ENCODE measurements at places on chromosomes 1 and 21.

DNA sequence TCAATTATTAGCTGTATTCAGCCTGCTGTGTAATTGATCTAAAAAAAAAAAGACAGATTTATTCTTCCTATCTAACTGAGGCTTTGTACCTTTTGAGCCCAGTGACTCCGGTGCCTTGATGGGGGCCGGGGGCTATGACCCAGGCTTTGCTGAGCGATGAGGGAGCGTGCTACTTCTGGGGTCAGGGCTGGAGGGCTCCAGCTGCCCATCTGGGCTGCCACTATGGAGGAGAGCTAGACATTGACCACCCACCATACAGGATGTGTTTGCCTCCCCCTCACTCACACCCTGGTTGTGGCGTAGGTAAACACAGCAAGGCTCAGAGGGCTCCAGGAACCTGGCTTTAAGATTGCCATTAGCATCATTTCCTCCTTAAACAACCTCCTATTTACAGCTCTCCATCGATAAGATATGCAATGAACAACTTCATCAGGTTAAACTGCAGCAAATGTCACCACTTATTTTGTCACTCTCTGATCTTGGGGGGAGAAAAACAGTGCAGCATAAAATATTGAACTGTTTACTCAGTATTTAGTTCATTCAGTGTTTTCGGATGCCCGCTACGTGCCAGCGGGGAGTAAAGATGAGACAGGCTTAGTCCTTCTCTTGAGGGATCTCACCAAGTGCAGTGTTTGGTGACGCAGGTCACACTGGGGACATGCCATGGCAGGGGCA, 231.6 kb downstream of the KIF26B start:
- DNase-seq = no peak

DNA sequence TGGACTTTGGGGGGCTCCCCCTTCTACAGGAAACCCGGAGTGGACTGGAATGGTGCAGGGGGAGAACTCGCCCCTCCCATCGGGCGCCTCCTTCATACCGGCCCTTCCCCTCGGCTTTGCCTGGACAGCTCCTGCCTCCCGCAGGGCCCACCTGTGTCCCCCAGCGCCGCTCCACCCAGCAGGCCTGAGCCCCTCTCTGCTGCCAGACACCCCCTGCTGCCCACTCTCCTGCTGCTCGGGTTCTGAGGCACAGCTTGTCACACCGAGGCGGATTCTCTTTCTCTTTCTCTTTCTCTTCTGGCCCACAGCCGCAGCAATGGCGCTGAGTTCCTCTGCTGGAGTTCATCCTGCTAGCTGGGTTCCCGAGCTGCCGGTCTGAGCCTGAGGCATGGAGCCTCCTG, at the start of gene TNFRSF14:
TNFRSF14 (plus strand) TSS at position 95 of the 401 bp plus-strand sequence; CDS start at position 389, 294 bp downstream.
- DNase-seq = no peak

DNA sequence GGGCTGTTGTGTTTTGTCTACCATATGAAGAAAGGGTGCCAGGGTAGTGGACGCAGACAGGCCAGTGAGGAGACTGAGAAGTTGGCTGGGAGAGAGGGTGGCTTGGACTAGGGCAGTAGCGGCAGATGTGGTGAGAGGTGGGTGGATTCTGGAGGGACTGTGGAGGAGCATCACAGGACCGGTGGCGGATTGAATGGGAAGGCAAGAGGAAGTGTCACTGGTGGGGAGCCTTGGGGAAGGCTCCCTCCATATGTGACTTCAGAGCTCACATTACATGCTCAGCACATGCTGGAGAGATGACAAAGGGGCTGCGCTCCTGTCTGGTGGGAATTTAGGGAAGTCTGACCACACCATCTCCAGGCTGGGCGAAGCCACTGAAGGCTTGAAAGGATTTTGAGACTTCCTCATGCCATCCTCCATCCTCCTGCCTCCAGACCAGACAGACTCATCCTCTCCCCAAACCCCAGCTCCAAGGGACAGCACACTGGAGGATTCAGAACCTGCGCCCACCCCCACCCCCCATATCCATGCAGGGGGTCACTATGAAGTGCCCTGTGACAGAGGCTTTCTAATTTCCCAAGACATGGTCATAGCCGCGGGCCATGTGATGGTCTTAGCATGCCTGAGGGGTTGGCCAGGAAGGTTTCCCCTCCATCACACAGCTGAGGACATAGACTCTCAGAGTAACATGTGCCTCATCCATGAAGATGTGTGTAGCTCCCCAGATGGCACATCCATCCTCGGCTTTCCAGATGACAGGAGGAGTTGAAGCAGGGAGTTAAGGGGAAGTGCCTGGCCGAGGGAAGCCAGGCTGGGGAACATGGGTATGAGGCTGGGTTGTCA, 138.8 kb upstream of the WNT4 start:
- DNase-seq = no peak

DNA sequence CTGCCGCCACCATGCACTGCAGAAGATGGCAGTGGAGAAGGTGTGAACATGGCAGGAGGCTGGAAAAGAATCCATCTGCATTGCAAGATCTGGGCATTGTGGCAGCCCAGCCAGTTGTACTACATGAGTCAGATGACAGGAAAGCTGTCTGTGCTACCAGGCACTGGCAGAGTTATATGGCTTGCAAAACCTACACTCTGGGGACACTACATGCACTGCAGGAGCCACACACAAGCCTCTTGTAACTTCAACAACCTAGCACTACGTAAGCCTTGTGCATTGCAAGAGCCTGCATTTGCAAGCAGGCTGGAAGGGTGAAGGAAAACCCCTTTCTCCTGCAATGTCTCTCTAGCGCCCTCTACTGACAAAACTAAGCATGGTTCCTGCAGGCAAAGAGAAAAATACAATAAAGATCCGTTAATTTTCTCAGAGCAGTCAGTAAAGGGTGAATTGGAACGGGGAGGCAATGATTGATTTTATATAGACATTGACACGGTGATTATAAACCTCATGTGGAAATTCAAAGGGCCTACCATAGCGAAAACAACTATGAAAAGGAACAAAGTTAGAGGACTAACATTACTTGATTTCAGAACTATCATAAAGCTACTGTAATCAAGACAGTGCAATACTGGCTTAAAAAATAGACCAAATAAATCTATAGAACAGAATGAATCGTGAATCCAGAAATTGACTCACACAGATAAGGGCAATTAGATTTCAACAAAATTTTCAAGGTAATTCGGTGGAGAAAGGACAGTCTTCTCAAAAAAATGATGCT, 26.2 kb upstream of the DYNLT5 start:
- DNase-seq = peak; percentile 53

- DNase-seq = peak; percentile 79
Observed at GRCh38 chr1:44970317-44970716, 16.1 kb downstream of the EIF2B3 start.

DNA sequence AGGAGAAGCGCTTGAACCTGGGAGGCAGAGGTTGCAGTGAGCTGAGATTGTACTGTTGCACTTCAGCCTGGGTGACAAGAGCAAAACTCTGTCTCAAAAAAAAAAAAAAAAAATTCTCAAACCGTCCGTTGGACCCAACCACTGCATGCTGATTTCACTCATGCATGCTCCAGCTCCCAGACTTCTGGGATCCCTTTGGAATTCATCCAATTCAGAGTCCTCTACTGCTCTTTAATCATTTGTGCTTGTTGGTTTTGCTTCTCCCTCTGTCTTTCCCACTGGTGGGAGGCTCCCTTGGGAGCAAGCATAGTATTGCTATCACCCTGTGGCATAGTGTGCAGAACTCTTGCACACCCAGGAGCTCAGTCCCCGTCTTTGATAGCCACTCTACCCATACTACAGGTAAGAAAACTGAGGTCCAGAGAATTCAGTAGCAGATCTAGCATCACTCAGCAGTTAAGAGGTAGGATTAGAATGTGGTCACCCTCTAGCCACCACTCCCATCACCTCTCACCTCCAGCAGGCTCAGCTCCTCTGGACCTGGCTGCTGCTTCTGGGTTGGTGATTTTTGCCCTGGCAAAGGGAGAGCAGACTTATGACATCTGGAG, 3.1 kb upstream of the LMNA start:
- DNase-seq = no peak

- no peak for DNase-seq
Observed at GRCh38 chr1:198901266-198901665, 262.4 kb downstream of the PTPRC start.
